Inflammatory macrophage (primary cell): ENCODE measurements at places on chromosomes 5 and 9.

DNA sequence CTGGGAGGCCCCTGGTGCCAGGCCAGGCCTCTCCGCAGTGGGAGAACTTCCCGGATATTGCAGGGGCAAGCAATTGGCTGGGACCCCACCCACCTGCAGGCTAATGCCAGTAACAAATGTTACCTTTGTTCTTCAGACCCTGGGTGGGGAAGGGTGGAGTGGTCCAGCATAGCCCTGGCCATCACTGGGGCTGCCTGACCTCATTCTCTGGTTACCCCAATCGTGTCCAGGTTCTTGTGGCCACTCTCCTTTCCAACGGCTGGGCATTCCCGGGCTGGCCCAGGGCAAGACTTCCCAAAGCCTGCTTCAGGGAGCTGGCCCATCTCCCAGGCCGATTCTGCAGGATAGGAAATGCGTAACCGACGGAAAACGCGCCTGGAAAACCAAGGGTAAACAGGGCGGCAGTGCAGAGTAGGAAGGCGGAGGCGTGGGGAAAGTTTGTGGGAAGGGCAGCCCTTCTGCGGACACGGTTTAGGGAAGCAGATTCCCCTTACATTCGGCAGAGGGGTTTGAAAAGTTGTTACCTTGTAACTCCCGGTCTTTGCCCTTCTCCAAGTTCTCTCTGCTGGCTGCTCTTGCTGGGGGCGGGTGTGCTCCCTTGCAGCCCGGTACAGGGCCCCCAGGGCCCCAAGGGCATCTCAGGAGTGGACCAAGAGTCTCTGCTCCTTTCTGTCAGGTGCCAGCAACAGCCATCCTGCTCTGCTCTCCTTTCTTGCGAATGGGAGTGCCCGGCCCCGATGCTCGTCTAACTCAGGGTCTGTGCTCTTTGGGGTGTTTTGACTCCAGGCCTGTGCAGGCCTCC, 3.5 kb downstream of the NRARP start:
- DNase-seq, result no peak

GRCh38 chr5:68287976-68288706, 72.6 kb downstream of the PIK3R1 start:
- DNase-seq, result peak; percentile 42

DNA sequence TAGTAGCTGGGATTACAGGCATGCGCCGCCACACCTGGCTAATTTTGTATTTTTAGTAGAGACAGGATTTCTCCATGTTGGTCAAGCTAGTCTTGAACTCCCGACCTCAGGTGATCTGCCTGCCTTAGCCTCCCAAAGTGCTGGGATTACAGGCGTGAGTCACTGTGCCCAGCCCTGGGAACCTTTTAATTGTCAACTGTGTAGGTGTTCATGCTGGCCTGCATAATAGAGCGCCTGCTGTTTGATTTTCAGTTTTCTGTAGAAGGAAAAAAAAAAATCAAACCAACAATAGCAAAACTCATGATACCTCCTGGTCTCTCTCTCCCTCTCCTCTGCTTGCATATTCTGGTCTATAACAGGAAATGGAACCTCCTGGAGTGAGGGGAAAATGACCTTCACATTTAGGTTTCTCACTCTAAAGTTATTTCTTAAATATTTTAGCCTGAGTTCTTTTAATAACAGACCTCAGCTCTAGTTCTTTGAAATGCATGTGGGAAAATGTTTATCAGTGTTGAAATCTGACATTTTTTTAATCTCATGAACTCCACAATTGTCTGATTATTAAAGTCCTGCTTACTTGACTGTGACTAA, 51.7 kb downstream of the EXOSC2 start:
- DNase-seq, result no peak

- peak; percentile 76 for DNase-seq
These were observed at the start of gene ARL14EPL for GRCh38 chr5:116032094-116032517. ARL14EPL (plus strand) TSS chr5:116032472; CDS start chr5:116051466, 18,994 bp downstream.

GRCh38 chr5:80799041-80799440, 144.3 kb upstream of the DHFR start:
- no peak for DNase-seq

- DNase-seq, result no peak
These were observed 12.3 kb downstream of the GFPT2 start for GRCh38 chr5:180340856-180341255.

- DNase-seq, result no peak
These were observed 4.8 kb downstream of the NINJ1 start for GRCh38 chr9:93129286-93129685.
